ENCODE measurements at places on chromosomes 1 and 21. TPM values are rescaled to one million over a fixed set of nuclear protein-coding genes. Genes with fewer than 3 reads are reported as not detected.

The MANEAL gene
- 1.6 TPM for total RNA-seq

The OR2L8 gene
- 0.97 TPM for total RNA-seq

The DOCK7 gene
- 107 TPM for total RNA-seq

The NID1 gene
- total RNA-seq = 148 TPM

The TMEM9 gene
- 61.2 TPM for total RNA-seq

The GNAT2 gene
- not detected for total RNA-seq

The TNFRSF9 gene
- total RNA-seq = not detected

The HMCN1 gene
- total RNA-seq = 427 TPM

The C1QA gene
- total RNA-seq = not detected

The ITGB2 gene
- 3.4 TPM for total RNA-seq

The EVA1C gene
- 4.4 TPM for total RNA-seq

The LCE1E gene
- not detected for total RNA-seq

The OR2L3 gene
- 0.16 TPM for total RNA-seq
